ENCODE measurements at places on chromosomes 7 and 10.
A peak's percentile ranks its signal among the peaks of the same experiment; 100 is the strongest.

DNA sequence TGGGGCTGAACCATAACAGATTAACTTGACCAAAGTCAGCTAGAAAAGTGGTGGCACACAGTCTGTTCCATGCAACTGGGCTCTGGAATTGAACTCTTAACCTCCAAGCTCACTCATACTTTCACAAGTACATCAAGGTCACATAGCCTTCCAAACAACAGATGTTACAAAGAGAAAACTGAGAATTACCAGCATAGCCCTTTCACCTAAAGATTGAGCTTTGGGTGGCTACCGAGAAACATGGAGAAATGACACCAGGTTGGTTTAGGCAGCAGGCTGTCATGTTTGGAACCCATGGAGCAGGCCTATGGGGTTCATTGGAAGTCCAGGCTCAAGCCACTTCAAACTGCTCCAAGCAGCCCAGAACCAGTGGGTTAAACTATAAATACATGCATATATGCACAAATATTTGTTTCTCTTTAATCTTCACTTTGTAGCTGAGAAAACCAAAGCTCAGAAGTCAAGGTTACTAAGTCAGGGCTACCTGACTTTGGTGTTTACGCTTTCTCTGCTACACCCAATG is 59.1 kb downstream of the MALSU1 start:
- DNase-seq = no peak

DNA sequence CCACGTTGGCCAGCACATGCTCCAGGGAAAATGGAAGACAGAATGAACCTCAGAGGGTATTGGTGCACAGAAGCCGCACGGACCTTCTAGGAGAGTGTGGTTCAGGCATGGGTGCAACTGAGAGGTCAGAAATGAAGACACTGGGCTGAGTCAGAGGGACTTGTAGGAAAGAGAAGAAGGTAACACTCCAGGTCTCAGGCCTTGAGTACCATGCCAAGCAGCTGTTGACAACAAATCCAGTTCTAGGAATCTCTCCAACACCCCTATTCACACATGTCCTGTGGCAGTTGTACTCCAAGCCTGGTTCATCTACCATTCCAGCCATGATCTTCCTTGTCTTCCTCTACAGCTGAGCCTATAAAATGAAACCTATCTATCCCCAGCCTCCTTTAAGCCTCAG is 251.6 kb downstream of the USP6NL start:
- no peak for DNase-seq

- no peak for DNase-seq
Observed at GRCh38 chr10:109866168-109866994, 56.9 kb downstream of the XPNPEP1 start.

DNA sequence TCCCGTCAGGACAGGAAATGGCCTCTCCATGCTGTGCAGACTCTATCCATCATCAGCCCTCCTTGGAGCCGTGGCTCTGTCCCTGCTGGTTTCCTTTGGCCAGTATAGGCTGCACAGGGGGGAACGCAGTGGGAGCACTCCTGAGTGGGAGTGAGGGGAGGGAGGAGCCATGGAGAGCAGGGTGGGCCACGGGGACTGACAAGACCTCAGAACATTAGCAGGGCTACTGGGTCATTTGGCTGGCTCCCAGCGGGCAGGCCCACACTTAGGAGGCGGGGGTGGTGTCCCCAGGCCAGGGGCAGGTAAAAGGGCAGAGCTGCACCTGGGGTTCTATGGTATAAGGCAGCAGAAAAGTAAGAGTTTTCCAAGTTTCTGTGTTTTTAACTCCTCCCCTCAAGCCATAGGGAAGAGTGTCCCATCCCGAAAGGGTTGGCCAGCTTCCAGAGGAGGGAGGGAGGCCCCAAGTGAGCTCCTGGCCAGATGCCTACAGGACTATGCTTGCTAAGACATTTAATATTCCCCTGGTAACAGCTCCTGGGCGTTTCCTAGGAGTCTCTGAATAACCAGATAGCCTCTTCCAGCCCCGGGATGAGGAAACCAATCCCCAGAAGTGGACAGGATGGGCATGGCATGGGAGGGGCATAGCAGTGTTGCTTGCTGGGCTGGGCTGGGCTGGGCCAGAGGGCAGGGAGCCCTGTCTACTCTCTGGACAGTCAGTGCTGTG is 5.5 kb upstream of the OPN4 start:
- DNase-seq = no peak

DNA sequence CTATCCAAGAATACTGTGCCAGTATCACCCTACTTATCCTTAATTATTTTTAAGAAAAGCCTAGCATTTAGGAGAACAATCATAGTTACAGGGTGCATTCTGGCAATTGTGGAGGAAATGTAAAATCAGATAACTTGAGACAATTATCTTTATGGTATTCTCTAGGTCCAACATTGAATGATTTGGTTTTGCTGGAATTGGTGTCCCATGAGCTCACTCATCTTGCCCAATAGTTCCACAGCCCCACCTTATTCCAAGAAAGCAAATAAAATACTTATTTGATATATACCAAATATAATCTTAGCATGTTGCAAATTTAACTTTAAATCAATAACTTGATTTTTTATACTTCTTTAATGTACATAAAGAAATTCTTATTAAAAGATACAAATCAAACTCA is 65.3 kb downstream of the DGKB start:
- no peak for DNase-seq

- DNase-seq = no peak
Observed at GRCh38 chr10:109877546-109877945, 45.8 kb downstream of the XPNPEP1 start.

DNA sequence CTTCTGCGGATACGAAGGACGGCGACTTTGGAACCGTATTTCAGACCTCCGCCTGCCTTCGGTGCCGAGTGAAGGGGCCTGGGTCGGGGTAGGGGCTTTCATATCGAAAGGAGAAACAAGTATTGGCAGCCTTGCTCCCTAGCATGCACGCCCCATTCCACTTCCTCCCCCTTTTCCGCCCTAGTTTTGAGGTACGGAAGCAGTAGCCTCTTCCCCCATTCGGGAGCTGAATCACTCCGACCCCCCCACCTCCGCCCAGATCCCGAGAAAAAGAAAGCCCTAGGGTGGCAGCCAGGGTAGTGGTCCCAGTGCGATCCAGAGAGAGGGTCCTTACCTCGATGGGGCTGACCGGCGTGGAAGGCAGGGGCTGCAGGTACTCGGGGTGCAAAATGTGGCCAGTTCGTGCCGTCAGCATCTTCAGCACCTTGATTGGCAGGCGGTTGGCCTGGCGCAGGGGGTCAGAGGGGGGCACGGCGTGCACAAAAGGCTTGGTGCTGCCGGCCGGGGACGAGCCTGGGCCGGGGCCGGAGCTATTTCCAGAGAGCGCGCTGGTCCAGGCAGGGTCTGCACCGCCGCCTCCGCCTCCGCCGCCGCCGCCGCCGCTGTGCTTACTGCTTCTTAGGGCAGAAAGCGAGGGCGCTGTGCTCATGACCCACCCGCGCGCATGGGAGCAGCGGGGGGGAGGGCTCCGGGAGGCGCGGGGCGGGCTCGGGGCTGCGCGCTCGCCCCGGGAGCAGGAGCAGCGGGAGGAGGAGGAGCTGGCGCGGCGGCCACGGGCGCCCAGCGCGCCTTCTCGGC is 594 bp downstream of the ZNF503 start:
- DNase-seq = peak; percentile 67

DNA sequence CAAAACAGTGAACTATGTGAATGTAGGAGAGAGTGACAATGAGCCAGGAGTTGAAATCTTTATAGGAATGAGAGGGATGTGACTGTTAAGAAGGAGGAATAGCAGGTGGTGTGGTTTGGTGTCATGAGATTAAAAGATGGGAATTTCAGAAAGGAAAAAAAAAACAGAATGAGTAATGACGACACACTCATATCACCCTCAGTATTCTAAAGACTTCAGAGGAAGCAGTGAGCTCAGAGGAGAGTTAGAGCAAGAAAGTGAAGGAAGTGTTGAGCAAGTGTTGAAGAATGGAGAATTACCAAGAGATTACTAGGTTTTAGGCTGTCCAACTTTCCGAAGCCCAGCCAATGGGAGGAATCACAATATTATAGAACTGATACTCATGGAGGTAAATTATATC is 220.5 kb upstream of the HGF start:
- DNase-seq = no peak

Data from right kidney (tissue), 9 donors.